ENCODE measurements at places on chromosomes 1 and 21. TPM values are rescaled to one million over a fixed set of nuclear protein-coding genes. Genes with fewer than 3 reads are reported as not detected.
A peak's percentile ranks its signal among the peaks of the same experiment; 100 is the strongest.

DNA sequence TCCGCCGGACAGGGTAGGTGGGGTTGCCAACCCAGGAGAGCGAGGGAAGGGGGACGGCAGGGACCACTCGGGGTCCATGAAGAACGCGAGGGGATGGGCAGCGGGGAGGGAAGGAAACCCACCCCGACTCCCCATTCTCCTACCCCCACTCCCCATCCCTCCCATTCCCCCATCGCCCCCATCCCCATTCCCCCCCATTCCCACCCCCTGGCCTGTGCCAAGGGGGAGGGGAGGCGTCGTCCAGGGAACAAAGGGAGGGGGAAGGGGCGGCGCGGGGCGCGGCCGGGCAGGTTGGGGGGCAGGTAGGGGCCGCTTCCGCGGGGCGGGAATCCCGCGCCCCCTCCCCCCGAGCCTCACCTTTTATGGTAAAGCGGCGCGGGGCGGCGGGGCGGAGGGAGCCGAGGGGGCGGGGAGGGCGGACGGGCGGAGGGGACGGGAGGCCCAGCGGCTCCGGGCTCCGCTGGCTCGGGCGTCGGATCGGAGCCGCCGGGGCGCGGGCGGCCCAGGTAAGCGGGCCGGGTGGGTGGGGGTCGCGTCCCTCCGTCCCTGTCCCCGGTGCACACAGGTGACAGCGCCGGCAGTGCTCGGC lies at the start of gene FBLIM1:
Gene FBLIM1, plus strand, starts transcription at position 453 of the 589 bp plus-strand sequence. CDS start 6,189 bp downstream, outside the sequence.
- no peak for DNase-seq

GRCh38 chr1:151816548-151817352 lies 11.5 kb upstream of the LINGO4 start:
- DNase-seq: no peak

- DNase-seq: no peak
These were observed 1060.4 kb upstream of the TMPRSS15 start for GRCh38 chr21:19463966-19464365.

- no peak for DNase-seq
These were observed 4.5 kb downstream of the PRDM15 start for GRCh38 chr21:41874611-41875010.

GRCh38 chr1:201262963-201263608 lies 20.2 kb upstream of the PKP1 start:
- peak; percentile 4 for DNase-seq

DNA sequence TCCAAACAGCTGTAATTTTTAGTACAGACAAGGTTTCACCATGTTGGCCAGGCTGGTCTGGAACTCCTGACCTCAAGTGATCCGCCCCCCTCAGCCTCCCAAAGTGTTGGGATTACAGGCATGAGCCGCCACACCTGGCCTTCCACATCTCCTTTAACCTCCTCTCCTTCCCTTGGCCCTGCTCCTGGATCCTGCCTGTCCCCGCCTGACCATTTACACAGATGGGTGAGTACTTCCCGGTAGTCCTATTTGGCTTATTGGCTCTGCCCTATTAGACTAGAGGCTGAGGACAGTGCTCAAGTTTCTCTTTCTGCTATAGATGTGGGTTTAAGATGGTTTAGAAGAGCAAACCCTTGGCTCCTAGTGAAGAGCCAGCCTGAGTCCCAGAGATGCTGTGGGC lies 7.1 kb downstream of the PTPN7 start:
- DNase-seq: no peak

The KRTAP13-2 gene
- not detected for total RNA-seq

The AMY1C gene
- total RNA-seq: not detected

DNA sequence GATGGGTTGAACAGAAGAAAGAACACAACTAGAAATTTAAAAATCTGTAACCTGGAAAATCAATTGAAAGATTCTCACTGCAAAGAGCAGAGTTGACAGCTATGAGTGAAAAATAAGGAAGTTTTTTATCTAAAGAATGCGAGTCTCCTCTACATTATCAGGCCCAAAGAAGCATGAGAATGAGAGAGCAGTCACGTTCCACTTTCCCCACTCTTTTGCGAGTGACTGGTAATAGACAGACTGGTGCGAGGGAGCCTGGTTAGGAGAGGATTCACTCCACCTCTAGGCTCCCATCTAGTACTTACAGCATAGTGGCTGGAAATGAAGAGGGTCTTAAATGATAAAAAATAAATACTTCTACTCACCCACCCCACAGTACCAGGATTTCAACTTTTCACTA lies 52.0 kb downstream of the PRDX6 start:
- no peak for DNase-seq

DNA sequence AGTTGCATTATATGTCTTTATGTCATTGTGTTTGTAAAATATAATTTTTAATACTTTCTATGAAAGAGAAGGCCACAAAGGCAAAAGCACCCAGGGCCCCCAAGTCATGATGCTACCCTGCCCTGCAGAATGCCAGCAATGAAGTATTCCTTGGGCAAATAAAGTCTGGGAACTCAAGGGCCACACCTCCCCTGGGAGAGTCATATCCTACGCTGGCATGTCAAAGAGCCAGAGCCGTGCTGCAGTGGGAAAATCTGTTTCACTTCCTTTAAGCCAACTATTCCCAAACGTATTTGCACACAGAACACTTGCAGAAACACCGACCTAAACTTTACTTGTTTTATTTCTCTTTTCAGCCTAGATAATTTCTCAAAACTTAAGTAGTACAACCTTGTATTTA lies 98.4 kb upstream of the KAZN start:
- DNase-seq: no peak
